ENCODE measurements at places on chromosomes 2 and 18.
A peak's percentile ranks its signal among the peaks of the same experiment; 100 is the strongest.

- DNase-seq, result no peak
These were observed 91.6 kb upstream of the MGAT4A start for GRCh38 chr2:98822301-98823164.

GRCh38 chr18:41153871-41154270 lies 801.2 kb upstream of the PIK3C3 start:
- no peak for DNase-seq

DNA sequence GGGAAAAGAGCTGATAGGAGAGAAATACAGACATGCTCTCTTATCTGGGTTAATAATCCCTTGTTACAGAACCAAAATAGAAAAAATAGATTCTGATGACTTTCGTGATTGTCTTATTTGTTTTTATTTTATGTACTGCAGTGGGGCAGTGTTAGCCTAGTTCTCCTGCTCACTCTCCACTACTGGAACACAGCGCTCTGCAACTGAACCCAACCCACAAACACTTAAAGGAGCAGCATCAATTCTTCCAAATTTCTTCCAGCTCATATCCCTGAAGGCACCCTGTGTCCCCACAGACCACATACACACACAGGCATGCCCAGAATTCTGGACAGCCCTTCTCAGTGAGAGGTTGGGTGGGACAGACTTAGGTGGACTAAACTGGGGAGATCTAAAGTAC lies 160.6 kb downstream of the SS18 start:
- DNase-seq, result no peak

GRCh38 chr2:152790883-152791282 lies 72.5 kb downstream of the ARL6IP6 start:
- DNase-seq, result no peak

DNA sequence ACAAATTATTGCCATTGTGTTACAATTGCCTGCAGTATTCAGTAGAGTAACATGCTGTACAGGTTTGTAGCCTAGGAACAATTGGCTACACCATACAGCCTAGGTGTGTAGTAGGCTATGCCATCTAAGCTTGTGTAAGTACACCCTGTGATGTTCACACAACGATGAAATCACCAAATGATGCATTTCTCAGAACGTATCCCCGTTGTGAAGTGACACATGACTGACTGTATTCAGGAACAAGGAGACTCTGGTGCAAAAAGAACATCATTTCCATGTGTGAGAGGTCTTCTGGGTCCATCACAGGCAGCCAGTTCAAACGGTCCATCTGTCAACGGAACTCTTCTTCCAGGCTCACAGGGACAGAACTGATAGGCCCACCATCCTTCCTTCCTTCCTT lies 263.7 kb downstream of the ANAPC1 start:
- DNase-seq, result no peak

- DNase-seq, result no peak
These were observed 21.9 kb upstream of the ID2 start for GRCh38 chr2:8659735-8660492.

- peak; percentile 61 for DNase-seq
These were observed 89.6 kb downstream of the UXS1 start for GRCh38 chr2:106104332-106105062.

DNA sequence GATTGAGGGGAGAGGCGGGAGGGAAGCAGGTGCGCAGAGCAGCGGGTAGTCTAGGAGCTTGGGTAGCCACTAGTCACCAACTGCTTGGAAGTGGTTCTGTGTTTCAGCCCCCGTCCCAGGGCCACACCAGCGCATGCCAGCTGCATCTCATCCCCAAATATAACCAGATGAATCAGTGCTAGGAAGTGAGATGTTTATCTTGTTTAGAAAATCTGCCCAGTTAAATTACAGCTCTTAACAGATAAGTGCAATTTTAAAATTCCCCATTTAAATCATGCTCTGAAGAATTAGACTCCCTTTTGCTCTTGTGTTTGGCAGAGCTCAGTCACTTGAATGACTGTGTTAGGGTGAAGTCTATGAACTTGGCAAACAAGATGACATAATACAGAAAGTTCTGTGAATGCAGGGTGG lies 193.8 kb downstream of the SEPTIN10 start:
- DNase-seq, result no peak

- DNase-seq, result no peak
These were observed 75.0 kb downstream of the TPO start for GRCh38 chr2:1488181-1488671.

GRCh38 chr2:96501471-96501874 lies 3.7 kb downstream of the NEURL3 start:
- no peak for DNase-seq

GRCh38 chr2:136124805-136125204 lies 6.9 kb upstream of the CXCR4 start:
- no peak for DNase-seq

DNA sequence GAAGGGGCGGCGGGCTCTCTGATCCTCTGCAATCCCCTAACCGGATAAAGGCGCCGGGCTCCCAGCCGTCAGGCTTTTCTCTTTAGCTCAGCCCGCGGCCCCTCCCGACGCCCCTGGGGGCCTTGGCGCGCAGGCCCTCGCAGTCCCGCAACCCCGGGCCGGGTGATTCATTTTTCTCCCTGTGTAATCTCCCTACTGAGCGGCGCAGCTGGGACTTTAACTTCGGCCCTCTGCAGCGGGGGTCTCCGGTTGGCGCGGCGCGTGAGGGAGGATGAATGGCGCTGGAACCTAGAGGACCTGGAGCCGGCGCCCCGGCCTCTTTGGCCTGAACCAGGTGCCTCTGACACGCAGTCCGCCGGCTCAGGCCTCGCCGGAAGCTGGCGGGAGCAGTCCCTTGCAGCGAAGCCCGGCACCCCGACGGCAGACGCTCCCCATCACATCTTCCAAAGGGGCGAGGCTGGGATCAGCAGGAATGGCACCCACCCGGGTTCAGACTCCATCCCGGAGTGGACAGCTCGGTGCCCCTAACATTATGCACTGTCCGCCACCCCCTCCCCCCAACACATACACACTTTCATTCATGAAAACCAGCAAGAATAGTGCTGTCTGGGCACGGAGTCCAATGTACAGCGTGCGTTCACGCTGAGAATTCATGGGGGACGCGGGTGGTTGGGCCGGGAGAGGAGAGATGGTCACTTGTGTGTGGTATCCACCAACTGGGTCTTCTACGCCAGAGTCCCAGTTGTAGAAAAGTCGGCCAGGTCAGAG lies 1.2 kb downstream of the CNGA3 start:
- DNase-seq, result no peak

GRCh38 chr2:240538031-240538780 lies 19.6 kb downstream of the ANKMY1 start:
- no peak for DNase-seq

GRCh38 chr2:227853204-227853629 lies 18.2 kb upstream of the DAW1 start:
- DNase-seq, result peak; percentile 95

GRCh38 chr2:70932631-70933230 lies 3.0 kb upstream of the ATP6V1B1 start:
- DNase-seq, result no peak

- DNase-seq, result no peak
These were observed 165.4 kb downstream of the TCF4 start for GRCh38 chr18:55422456-55423180.

GRCh38 chr2:148305476-148305875 lies 284.6 kb downstream of the MBD5 start:
- DNase-seq, result no peak

DNA sequence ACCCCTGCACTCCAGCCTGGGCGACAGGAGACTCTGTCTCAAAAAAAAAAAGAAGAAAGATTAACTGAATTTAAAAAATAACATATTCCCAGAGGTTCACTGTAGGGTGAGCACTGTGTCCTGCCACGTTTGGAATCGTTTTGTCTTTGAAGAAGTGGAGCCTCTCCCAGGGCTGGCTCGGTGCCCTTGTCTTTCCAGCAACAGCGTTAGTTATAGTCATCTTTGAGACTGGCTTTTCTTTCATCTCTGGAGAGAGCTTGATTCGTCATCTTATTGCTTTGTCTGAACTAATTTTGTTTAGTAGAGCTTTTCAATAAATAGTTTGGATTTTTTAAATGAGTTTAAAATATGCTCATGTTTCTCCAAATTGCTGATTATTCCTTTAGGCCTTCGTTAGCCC lies 50.5 kb downstream of the IMPA2 start:
- DNase-seq, result no peak

GRCh38 chr2:202019689-202020450 lies 13.8 kb upstream of the FZD7 start:
- no peak for DNase-seq

DNA sequence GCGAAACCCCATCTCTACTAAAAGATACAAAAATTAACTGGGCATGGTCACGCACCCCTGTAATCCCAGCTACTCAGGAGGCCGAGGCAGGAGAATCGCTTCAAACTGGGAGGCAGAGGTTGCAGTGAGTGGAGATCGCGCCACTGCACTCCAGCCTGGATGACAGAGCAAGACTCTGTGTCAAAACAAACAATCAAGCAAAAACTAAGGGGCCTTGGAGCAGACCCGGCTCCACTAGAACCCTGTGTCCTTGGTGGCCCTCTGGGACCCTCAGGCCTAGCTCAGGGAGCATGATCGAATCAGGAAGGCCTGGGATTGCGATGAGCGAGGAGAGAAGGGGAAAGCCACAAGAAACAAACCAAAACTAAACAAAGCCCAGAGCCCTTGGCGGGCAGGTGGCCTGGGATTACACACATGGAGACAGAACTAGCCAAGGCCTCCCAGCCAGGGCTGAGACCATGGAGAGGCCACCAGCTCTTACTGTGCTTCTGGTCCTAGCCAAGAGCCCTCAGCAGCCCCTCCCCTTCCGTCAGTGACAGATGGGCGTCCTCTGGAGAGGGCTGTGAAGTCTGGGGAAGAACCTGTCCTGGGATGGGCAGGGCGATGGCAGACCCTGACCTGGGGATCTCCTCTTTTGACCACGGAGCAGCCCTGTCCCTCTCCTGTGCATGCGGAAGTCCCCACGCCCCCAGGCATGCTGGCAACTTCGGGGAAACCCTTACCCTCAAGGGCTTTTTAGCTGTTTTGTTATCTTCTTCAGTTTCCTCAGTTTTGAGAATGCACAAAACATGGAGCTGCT lies 27.4 kb upstream of the CATIP start:
- DNase-seq, result no peak

DNA sequence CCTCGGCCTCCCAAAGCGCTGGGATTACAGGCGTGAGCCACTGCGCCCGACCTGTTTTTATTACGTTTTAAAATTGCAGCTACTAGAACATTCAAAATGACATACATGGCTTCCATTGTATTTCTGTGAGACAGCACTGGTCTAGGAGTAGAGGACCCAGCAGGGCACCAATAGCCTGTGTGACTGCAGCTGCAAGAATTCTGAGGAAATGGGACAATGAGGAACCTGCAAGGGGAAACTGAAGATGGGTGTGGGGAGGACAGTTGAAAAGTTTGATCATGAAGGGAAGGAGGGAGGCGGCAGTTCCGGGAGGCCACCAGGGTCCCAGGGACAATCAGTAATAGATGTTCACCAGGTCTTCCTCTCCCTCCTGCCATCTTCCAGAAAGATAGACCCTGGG lies 13.9 kb upstream of the DNPEP start:
- no peak for DNase-seq

DNA sequence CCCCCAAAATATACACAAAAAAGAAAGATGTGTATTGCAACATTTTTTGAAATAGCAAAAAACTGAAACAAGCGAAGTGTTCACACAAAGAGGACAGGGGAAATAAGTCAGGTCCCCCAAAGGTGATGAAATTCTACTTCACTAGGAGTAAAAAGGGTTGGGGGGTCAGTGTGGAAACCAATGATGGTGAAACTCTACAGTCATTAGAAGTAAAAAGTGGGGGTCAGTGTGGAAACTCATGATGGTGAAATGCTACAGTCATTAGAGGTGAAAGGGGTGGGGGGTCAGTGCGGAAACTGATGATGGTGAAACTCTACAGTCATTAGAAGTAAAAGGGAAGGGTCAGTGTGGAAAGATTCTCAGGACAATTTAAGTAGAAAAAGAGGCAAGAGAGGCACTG lies 298.2 kb downstream of the EIPR1 start:
- no peak for DNase-seq

GRCh38 chr2:239566162-239566994 lies 165.6 kb upstream of the HDAC4 start:
- no peak for DNase-seq

DNA sequence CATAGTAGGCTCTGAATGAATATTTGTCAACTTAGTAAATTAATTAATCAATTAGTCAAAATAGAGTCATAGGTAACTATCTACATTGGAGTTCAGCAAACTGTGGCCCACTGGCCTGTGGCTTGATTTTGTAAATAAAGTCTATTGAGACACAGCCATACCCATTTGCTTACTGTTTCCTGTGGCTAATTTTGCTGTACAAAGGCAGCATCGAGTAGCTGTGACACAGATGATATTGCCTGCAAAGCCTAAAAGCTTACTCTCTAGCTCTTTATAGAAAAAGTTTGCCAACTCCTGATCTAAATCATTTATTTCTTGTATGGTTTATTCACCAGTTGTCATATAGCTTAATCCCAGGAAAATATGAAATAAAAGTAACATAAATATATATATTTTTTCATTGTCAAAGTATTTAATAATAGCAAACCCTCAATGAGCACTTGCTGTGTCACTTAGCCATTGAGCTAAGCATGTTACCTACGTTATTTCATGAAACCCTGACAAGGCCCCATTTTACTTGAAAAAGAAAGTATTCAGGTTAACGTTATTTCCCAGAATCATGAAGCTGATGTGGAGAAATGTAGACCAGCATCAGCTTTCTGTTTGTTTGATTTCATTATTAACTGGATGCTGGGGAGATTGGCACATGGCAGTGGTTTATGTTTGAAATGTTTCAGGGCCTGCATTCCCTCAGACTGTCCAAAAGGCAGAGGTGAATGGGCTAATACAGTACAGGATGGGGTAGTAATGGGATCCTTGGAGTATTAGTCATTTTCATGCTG lies 69.6 kb downstream of the ICOS start:
- no peak for DNase-seq

GRCh38 chr2:113863144-113863543 lies 26.7 kb upstream of the ACTR3 start:
- DNase-seq, result no peak

- DNase-seq, result peak; percentile 39
These were observed 16.4 kb upstream of the ZNF385B start for GRCh38 chr2:179877601-179878364.

DNA sequence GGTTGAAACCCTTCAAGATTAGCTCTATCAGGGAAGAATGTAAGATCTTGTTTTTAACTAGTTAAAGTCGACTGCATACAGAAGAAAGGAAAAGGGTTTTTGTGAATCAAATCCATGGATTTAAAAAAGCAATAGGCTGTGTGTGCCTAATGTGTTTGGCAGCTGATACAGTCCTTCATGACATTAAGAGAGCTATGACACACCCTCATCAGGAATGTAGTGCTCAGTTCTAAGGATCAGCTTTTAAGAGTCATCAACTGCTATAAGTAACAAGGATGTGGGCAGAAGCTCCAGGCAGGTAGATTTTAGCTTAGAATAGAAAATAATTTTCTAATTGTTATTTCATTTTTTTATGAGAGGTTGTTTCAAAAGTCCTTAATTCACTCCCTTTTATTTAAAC lies 52.9 kb downstream of the PPP1R1C start:
- peak; percentile 90 for DNase-seq
